Amygdala (tissue), 56 donors: ENCODE measurements at places on chromosomes 4 and X.
A peak's percentile ranks its signal among the peaks of the same experiment; 100 is the strongest.

DNA sequence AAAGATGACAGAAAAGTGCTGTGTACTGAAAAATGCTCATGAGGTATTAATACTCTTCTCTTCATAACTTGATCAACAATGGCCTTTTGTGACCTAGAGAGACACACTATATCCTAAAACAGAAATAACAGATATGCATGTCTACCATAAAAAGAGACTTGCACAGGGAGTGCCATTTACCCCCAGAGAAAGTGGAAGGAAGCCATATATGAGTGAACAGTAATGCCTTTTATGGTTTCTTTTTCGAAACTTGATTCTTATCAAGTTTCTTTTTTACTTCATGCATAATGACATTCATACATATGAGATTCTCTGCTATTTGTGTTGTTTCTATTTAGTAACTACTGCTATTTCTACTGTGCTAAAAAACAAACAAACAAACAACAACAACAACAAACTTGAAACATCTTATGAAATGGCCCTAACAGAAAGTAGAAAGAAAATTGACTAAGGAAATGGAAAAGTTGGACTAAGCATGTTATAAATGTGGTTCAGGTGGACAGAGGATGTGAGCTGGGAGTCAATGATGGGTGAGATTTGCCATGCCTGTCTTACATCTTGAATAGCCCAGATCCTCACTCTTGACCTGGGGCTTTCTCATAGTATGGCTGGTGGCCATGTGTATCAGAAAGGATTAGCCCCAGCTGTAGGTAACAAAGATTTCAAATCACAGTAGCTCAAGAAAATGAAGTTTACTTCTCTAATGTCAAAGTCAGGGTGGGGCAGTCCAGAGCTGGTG is 43.8 kb downstream of the GEMIN8 start:
- no peak for DNase-seq

DNA sequence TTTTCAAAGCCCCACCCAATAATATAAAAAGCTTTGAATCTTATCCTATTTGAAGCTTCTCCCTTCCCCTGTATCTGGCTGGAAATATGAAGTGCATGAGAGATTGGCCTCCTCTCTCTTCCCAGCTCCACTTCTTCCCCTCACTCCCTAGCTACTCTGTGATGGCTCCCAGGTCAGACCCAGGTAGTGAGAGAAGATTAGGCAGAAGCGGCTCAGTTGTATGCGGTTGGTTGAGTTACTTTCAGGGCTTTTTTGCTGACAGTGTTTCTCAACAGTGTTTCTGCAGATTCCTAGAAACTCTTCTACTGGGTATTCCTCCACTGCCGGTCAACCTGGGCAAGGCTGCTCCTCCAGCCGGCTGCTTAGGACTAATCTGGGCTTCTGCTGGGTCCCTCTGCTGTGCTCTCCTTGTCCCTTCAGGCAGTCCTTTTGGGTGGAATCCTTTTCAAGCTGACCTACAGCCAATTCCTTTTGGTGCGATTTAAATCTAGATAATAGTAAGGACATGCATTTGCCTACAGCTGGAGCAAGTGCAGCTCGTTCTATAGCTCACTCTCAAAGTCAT is 87.4 kb upstream of the SLC7A11 start:
- DNase-seq: no peak

GRCh38 chrX:150182161-150182560 is 181.0 kb upstream of the MAMLD1 start:
- DNase-seq: no peak

- no peak for DNase-seq
These were observed 68.4 kb downstream of the FBXO8 start for GRCh38 chr4:174215057-174215456.

GRCh38 chr4:55409468-55410171 is 13.9 kb downstream of the TMEM165 start:
- no peak for DNase-seq

- DNase-seq: no peak
These were observed 34.7 kb downstream of the FRMPD3 start for GRCh38 chrX:107484002-107484726.

DNA sequence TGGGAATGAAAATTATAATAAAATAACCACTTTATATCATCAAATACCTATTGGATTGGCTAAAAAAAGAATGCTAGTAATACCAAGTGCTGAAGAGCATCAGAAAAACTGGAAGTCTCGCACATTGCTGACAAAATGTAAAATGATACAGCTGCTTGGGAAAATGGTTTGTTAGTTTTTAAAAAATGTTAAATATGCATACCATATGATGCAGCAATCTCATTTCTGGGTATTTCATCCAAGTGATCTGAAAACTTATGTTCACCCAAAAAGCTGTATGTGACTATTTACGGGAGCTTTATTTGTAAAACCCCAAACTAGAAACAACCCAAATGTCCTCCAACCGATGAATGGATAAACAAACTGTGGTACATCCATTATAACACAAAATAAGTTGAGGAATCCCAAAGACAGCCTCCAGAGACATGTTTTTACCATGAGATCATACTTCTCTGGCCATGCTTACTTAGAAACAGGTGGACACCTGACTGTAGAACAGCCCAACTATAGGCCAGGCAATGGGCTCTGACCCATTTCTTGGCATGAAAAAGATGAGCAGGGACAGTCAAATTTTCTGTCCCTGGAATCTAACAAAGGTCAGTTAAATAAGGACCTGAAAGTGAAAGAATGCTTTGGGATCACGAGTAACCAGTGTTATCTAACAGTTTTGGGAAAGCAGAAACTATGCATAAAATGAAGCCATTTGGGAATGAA is 47.5 kb upstream of the FAM120C start:
- no peak for DNase-seq

DNA sequence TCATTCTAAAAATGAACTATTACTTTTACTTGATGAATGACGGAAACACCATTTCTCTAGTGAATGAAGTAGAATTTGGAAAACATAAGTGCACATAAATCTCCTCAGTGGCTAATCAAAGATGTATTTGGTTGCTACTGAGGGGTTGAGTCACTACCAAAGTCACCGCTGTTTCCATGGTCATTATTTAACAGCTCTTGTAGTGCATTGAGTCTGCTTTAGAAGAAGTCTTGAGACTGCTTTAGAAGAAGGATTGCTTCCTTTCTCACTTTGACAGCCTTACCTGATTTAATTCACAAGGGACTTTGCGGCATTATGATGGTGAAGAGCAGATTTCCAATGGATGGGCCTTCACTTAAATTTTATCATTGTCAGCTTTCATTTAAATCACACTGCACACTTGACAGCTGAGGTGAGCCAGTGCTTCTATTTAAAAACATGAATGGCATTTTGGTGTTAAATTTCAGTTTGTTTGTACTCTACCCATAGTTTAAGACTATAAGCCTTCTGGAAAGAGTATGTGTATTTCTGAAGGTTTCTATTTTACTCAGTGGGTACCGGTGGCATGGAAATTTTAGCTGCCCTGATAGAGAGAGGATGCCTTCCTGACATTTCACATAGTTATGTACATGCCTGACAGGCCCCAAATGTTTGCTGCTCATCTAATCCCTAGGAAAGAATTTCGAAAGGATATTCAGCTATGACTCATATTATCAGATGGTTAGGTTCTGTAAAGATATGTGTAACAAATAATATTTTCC is 9.5 kb downstream of the ASB5 start:
- no peak for DNase-seq

DNA sequence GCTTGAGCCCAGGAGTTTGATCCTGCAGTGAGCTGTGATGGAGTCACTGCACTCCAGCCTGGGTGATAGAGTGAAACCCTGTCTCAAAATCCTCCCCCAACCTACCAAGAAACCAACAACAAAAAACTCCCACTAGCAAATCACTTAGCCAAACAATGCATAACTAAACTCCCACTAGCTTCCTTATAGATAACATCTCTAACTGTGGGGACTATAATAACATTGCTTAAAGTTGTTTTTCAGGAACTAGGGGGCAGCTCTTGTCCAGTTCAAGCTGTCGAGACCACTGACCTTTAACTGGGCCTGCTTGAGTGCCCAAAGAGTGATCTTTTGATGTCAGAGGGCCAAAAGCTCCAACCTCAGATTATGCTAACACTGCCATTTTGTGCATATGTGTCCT is 81.7 kb downstream of the FREM3 start:
- DNase-seq: no peak

GRCh38 chrX:25052798-25053534 is 37.2 kb upstream of the ARX start:
- DNase-seq: no peak

- no peak for DNase-seq
These were observed 28.4 kb downstream of the WFS1 start for GRCh38 chr4:6298035-6298434.

DNA sequence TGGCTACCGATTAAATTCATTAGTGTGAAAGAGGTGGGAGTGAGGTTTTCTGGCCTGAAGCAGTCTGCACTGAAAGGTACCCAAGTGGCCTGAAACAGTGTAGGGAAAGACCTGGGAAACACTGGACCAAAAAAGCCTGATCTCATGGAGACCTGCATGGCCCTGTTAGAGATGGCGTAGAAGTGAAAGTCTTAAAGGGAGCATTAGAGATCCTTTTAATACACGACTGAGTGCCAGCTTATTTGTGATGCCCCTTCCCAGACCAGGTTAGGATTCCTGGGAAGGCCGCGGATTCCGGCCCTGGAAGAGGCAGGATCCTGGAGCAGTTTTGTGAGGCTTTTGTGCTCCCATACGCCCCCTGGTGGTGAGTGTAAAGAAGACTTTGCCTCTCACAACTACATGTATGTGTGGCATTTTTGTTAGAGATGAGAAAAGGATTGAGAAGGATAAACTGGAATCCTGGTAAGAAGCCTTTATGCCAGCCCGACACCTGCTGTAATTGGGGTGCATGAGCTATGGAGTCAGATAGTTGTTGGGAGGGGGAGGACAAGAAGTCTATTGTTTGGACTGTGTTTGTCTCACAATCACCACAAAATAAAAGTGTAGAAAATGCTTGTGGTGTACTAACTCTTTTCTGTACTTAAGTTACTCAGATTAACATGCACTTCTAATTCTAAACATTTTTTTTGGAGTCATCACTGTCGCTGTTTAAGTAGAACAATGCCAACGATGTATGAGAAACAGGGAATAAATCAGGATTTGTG is 54.0 kb downstream of the JADE1 start:
- DNase-seq: peak; percentile 63

DNA sequence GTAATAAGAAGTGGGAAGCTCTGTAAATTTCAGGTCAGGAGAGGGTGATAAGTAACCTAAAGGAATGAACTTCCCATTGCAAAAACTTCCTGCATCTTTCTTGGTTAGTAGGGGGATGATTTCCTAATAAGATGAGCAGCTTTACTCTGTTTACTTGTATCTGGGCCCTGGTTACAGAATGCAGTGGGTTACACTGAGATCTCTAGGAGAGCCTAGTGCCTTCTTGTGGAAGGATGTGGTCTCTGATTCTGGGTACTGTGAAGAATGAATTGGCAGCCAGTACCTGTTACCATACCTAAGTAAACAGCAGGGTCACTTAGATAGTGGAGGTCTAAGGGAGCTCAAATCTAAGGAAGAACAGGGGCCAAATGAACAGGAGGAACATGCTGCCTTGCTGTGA is 320.6 kb downstream of the ARHGAP10 start:
- DNase-seq: no peak

DNA sequence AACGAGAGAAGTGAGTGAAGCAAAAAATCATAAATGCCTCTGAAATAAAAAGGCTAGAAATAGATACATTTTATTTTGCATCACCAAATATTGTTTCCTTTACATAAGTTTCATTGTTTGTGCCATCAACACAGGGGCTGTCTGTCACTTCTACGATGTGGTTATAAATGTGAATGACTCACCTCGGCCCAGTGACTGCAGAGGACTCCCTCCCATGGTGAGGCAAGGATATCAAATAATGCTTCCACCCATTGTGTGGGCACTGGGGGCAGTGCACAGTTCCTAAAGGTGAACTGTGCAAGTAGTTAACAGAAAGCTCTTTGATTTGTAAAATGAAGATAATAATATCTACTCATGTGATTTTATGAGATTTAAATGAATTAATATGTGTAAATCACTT is 230.3 kb upstream of the NEIL3 start:
- DNase-seq: no peak

DNA sequence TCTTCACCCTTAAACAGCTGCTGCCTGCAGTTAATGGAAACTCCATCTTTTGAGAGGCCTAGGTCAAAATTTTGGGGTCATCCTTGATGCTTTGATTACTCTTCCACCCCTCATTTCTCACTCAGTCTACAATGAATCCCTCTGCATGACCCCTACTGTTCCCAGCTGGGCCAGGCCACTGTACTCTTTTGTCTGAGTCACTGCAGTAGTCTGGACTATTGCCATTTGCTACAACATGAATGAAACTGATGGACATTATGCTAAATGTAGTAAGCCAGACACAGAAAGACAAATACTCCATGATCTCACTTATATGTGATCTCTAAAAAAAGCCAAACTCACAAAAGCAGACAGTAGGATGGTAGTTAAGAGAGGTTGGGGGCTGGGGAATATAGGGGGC is 28.3 kb downstream of the STK32B start:
- DNase-seq: no peak

DNA sequence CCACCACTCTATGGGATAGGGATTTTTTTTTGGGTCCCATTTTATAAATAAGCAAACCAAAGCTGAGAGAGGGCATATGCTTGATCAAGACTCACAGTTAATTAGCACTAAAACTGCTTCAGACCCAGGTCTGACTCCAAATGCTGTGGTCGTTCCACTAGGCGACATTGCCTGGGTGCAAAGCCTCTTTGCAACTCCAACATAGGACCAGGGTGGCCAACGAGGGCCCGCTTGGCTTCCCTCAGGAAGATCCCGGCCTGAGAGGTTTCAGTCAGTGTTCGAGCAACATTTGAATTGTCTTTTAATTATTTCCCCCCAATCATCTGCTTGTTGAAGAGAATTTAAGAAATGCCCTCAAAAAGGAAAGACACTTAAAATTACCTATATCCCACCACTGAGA is 11.2 kb downstream of the PJA1 start:
- DNase-seq: no peak

- DNase-seq: no peak
These were observed 107.0 kb downstream of the PCDH18 start for GRCh38 chr4:137425281-137425680.

GRCh38 chr4:154490234-154490582 is 1.4 kb downstream of the DCHS2 start:
- no peak for DNase-seq

DNA sequence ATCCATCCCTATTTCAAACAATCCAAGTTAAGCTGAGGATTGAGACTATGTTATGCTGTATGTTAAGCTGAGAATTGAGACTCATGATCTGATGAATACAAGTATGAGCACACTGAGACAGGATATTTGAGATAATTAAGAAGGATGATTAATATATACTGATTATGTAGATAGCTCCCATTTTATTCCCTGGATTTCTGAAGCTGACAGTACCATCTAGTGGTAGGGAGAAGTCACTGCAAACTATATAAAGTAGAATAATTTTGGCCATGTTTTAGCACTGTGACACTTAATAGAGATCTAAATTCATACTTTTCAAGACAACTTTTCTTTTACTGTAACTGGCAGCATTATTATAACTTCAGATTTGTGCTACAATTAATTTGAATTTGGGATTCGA is 63.8 kb upstream of the HPRT1 start:
- DNase-seq: no peak

DNA sequence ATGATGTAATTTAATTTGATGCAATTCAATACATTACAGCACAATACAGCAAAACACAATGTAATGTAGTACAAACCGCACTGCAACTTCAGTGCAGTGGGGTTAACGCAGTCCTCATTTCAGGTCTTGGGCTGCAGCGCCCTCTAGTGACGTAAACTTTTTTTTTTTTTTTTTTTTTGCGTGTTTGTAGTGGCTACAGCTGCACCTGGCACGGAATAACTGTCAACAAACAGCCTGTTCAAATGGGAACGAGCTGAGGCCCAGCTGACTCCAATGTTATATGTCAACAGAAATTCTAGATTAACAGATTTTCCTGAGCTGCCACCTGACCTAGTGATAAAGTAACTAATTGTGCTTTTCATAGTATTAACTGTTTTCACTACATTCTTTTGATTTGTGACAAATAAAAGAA is 33.5 kb upstream of the RASSF6 start:
- no peak for DNase-seq
